Thoracic aorta endothelial cell (primary cell): ENCODE measurements at places on chromosomes 1 and 21. TPM values are rescaled to one million over a fixed set of nuclear protein-coding genes. Genes with fewer than 3 reads are reported as not detected.

Gene SPRR1A
- not detected in 2 replicates for total RNA-seq

Gene OR2M3
- total RNA-seq, result not detected in 2 replicates

Gene IFI44L
- 1.7 and 2.1 TPM in 2 replicates for total RNA-seq

Gene FAM72C
- 1.3 and 1.4 TPM in 2 replicates for total RNA-seq

Gene LAMB3
- total RNA-seq, result 3.3 and 3.7 TPM in 2 replicates

Gene CR2
- not detected in 2 replicates for total RNA-seq

Gene CD244
- not detected in 2 replicates for total RNA-seq

Gene DIRAS3
- total RNA-seq, result 0.22 and 0.66 TPM in 2 replicates

Gene FOXO6
- total RNA-seq, result 0.14 and 0.66 TPM in 2 replicates

Gene FAAH
- 0.27 and 0.50 TPM in 2 replicates for total RNA-seq

Gene SPRR3
- not detected in 2 replicates for total RNA-seq

Gene CCDC17
- 1.7 TPM in 2 replicates for total RNA-seq

Gene HFM1
- total RNA-seq, result 0.40 and 0.79 TPM in 2 replicates

Gene PTAFR
- under 0.01 and 0.14 TPM in 2 replicates for total RNA-seq

Gene GPA33
- not detected in 2 replicates for total RNA-seq

Gene SH2D1B
- total RNA-seq, result 0.07 TPM in 1 of 2 replicates, not detected in the other

Gene CSRP1
- total RNA-seq, result 364 and 440 TPM in 2 replicates
